Left hindlimb (tissue), 1 donor: ENCODE measurements at places on chromosomes 13 and 19.
A peak's percentile ranks its signal among the peaks of the same experiment; 100 is the strongest.

DNA sequence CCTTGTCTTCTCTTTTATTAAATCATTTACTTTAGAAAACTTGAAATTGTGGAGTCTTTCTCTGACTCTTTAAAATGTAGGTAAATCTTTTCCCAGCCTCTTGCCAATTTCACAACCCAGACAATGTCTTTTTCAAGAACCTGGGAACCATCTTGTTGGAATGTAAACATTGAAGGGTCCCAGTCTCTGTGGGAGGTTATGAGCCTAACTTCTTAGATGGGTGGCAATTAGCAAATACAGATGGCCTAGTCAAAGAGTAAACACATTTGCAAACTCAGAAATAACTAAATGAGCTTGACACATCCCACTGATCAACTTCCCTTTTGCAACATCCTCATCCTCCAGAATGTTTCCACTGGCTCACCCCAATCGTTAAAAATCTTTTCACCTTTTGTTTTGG is 721.0 kb downstream of the PCDH9 start:
- DNase-seq: no peak

DNA sequence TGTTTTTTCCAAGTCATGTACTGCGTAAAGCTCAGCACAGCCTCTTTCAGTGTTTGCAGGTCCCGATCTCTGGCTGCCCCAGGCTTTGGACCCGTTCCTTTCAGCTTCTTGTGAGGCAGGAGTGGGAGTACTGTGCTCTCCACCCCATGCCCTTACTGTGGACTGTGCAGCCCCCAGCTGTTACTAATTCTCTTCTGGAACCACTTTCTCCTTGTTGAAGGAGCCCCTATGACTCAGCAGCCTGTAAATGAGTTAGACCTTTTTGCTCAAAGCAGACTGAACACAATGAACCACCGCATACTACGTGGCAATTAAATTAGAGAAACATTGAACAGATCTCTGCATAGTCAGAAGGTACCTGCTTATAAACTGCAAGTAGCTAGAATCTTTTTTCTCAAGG is 39.0 kb downstream of the SERTM1 start:
- DNase-seq: peak; percentile 36

GRCh38 chr19:4503132-4503824 is 15.0 kb downstream of the PLIN4 start:
- DNase-seq: no peak

DNA sequence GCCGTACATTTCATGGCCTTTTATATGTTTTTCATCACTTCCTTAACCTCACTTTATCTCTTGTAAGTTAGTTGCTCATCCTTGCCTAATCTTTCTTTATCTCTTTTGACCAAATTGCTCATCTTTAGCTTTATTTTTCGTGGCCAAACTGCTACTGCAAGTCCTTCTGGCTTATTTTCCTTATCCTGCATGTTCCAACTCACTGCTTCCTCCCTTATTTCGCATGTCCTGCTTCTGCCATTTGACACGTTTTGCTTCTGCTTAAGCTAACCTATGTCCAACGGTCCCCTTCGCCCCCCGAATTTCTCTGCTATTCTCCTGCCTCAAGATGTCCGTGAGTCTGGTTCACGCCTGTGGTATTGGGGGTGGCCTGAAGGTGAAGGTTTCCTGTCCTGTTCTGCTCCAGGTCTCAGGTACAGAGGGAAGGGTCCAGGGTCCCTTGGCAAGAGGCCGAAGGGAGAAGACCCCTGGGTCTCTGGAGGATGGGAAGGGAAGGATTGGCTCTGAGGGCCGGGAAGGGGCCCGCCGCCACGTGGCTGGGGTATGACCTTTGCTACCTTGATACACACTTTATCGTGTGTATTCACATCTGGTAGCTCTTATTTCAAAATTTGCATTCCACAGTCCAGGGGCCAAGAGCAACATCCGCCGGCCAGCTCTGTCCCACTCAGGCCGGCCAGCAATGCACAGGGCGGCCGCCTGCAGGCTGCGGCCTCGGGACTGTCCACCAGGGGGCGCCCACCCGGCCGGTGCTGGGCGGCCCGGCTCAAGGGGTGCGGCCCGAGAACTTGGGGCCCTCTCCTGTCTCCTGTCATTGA is 2.9 kb upstream of the C19orf85 start:
- DNase-seq: no peak

DNA sequence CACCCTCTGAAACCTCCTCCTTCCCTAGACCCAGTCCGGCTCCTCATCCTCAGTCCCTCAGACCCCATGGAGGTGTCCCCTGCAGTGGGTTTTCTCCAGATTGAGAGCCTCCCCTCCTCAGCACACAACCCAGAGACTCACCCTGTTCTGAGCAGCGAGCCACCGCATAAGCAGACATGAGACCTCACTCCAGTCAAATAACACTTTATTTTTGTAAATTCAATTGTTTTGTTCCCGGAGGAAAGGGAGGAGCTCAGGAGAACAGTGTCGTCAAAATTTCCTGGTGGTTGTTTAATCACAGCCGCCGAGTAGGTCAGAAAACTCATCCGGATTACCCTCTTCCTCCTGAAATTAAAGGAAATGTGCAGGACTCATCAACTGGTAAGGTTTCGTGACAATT is 57.5 kb downstream of the ERICH4 start:
- DNase-seq: no peak

- no peak for DNase-seq
These were observed 150.5 kb downstream of the COL4A1 start for GRCh38 chr13:110156301-110157049.
